ENCODE measurements at places on chromosomes 11 and 22.

GRCh38 chr22:20054034-20054427 lies 26.0 kb upstream of the DGCR8 start:
- no peak for DNase-seq

DNA sequence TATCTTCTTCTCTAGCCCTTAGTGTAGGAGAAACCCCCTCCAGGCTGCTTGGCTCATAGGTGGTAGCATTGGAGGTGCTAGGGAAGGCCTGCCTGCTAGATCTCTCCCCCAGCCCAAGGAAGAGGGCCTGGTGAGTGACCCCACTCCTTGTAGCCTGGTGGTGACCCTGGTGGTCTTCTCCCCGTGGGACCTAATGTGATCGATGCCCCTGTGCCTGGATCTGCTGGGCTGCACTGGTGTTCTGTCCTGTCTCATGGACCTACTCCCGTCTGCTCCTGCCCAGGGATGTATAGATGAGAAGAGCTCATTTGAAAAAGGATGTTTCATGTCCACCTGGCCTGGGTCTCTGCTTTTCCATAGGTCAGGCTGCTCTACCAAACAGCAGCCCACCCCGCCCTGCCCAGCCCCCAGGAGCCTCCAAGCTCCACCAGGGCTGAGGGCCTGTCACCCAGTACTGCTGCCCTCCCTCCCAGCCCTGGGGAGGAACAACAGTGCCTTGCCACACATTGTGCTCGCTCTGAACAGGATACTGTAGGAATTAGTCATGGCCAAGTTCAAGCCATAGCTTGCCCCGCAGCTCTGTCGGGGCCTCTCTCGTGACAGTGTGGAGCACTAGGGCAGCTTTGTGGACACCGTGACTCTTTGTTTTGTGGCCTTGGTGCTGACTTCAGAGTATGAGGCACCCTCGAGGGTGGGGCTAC lies 19.7 kb downstream of the SLC37A2 start:
- peak; percentile 34 for DNase-seq

DNA sequence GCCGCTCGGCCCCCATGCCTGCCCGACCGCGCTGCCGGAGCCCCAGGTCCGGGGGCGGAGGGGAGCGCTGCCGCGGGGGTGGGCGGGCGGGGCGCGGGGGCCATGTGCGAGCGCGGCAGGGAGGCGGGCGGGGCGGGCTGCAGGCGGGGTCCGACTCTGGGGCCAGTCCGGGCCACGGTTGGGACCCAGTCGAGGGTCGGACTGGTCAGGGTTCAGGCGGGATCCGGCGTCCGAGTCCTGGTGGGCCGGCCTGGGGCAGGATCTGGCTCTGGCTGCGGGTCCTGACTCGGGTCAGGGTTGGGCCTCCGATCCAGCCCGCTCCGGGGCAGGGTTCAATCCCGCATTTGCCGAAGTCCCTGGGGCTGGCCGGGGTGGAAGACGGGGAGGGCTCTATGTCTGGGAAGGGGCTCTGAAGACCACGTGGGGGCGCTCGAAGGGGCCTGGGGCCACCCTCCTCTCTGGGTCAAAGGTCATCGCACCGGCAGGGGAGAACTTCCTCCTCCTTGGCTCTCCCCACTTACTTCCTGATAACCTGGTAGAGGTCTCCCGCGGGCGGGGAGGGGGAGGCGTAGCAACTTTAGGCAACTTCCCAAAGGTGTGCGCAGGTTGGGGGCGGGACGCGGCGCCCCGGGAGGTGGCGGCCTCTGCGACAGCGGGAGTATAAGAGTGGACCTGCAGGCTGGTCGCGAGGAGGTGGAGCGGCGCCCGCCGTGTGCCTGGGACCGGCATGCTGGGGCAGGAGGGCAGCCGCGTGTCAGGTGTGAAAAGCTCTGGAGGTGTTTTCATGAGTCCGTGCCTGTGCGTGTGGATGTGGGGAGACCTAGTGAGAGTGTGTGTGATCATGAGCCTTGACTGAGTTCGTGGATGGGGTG lies 603 bp downstream of the ESRRA start:
- peak; percentile 91 for DNase-seq

GRCh38 chr11:73710964-73711363 lies 49.9 kb downstream of the RAB6A start:
- no peak for DNase-seq

GRCh38 chr11:118415739-118416068 lies 14.3 kb downstream of the ATP5MG start:
- peak; percentile 75 for DNase-seq

GRCh38 chr11:70176940-70177689 lies 26.0 kb upstream of the FADD start:
- peak; percentile 57 for DNase-seq

DNA sequence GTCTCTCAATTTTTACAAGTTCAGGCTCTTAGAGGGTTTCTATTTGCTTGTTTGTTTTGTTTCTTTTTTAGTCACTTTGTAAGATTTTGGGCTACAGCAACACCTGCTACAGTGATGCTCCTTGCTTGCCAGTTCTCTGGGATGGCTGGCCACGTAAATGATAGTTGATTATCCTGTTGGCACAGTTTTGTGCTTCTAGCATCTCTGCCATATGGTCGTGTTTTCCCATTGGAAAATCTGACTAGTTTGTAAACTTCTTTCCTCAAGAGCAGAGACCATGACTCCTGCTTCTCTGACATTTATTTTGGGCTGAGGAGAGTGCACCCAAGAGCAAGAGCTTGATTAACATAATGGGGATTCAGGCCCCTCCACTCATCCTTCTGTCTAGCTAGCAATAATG lies 1621.6 kb upstream of the RAG2 start:
- no peak for DNase-seq

DNA sequence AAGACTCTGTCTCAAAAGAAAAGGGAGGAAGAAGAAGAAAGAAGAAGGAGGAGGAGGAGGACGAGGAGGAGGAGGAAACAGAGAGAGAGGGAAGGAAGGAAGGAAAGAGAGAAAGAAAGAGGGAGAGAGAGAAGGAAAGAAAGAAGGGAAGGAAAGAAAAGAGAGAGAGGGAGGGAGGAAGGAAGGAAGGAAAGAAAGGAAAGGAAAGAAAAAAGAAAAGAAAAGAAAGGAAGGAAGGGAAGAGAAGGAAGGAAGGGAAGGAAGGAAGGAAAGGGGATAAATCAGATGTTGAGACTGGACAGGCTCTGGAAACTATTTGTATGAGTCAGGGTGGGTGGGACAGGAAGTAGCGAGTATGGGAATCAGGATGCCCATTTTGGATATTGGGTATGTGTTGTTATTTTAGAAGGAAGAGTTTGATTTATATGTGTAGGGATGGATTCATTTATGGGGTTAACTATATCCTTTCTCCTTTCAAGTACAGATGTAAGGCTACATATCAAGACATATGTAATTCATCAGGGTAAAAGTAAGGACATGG lies 6.0 kb upstream of the RPL3 start:
- DNase-seq = no peak

DNA sequence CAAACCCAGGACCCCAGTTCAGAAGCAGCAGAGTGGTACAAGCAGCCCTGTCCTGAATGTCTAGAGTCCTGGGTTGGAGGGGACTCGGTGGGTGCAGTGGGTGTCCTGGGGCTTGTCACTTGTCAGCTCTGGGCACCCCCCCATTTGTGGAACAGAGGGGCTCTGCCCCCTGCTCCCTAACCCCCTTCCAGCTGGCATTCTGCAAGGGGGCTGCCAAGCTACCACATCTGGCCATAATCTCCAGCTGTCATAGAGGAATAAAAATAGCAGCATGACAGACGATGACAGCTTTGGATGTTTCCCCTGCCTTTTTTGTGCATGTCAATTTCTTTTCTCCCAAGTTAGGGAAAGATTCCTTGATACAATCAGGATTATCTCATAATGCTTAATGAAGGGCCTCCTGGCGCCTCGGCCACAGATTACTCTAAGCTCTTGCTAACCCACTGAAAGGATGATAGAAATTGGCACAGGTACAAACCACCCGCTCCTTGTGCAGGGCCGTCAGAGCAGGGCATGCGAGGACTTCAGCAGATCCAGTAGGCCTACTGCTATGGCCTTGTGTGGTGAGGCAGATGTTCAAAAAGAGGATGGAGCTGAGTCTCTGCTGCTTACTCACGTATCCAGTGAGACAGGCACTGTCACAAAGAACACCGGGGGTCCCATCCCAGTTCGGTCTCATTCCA lies 83.0 kb downstream of the ISX start:
- no peak for DNase-seq

DNA sequence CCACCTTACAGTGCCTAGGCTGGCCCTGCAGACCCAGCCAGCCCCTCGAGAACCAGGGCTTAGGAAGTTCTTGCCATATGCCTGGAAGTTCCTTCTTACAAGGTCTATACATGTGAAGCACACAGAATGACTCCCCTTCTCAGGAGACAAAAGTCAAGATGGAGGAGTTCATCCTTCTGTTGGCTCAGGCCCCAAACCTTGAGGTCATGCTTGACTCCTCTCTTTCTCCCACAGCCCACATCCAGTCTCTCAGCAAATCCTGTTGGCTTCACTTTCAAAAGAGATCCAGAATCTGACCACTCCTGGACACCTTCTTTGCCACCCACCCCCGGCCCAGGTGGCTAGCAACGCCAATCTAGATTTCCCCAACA lies 1.7 kb upstream of the CD248 start:
- DNase-seq = no peak

GRCh38 chr11:76806608-76807205 lies 23.6 kb downstream of the TSKU start:
- DNase-seq = no peak

- DNase-seq = no peak
These were observed 31.2 kb downstream of the CCDC83 start for GRCh38 chr11:85886089-85887056.

DNA sequence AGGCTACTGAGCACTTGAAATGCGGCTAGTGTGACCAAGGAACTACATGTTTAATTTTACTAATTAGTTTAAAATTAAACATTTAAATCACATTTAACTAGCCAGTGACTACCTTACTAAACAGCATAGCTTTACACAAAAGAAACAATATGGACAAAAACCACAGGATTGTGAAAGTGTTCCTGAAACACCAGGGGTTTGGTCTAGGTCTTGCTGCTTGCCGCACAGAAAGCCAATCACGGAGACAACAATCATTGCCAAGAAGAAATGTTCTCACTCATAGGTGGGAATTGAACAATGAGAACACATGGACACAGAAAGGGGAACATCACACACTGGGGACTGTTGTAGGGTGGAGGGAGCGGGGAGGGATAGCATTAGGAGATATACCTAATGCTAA lies 309.5 kb downstream of the C11orf87 start:
- peak; percentile 62 for DNase-seq

DNA sequence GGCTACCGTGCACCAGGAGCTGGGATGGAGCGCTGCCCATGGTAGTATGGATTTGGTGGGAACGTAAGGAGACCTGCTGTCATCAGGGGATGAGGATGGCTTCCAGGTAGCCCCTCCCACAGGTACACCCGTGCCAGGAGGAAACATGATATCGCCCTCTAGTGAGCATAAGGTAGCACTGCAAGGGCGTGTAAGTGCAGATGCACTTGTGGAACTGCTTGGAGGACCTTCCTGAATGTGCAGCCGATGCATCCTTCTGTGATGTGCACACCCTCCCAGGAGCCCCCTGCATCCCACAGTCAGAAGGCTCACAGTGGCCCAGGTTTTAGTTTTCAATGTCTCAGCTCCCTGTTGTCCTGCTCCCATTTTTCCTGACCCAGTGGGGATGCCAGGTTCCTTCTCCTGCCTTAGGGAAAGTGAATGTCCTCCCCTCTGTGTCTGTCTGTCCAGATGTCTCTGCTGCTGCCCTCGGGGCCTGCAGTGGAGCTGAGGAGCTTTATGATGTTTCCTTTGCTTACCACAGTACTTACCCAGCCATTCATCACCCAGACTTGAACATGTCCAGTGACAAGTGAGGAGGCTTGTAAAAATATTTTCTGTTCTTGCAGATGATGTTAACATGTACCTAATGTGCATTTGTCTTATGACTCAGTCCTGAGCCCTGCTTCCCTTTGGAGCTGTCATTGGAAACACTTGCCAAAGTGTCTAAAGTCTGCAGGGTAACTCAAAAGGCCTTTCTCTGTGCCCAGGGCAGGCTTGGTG lies 49.2 kb downstream of the DBX1 start:
- DNase-seq = peak; percentile 47

- DNase-seq = no peak
These were observed 148.2 kb upstream of the ARHGAP20 start for GRCh38 chr11:110860461-110860860.

GRCh38 chr11:121766166-121766565 lies 313.4 kb upstream of the SORL1-AS1 start:
- no peak for DNase-seq

DNA sequence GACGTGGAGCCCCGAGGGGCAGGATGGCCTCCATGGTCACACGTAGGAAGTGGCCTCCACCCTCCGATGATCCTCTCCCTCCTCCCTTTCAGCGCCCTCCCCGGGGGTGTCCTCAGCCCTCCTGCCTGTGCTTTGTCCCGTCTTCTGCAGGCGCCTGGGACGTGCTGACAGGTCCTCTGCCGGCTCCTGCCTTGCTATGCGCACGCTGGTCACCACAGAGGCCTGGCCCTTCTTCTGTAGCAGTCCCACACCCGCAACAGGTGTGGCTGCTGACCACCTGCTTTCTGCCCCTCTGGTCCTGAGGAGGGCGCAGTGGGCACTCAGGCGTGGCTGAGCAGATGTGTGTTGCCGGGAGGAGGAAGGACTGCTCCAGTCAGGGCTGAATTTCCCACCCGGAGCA lies 27.7 kb upstream of the PPP6R3 start:
- DNase-seq = no peak

DNA sequence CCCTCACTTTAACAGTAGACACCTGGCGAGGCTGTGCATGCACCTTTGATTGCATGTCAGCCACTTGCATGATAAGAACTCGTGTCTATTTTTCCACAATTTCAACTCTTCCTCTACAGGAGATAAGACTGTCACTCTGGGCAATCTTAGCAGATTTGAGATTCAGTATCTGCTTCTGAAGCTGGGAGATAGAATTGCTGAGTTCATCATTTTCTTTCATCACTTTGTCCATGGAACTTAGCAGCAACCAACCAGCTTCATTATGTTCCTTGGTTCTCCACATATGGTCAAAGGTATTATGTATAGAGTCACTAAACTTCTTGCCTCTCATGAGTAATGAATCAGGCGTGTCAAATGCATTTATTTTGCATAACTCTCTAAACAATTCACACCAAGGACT lies 17.1 kb downstream of the MTNR1B start:
- DNase-seq = no peak

DNA sequence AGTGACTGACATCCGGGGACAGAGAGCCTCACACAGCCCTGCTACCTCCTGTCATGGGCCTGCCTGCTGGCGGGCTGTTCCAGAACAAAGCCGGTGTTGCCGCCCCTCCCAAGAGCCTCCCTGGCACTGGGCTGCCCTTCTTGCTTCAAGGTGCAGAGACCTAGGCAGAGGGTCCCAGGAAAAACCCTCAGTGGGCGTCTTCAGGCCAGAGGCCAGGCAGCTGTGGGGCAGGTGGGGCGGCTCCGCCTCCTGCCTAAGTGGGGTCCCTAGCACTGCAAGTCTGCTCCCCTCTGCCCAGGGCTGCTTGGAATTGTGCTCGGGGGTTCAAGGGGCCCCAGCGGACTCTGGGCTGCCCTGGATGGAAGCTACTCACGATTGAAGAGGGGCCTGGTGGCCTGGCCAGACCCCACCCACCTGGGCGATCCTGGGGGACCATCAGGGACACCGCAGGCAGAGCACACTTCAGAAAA lies 20.4 kb upstream of the GNB1L start:
- DNase-seq = no peak

DNA sequence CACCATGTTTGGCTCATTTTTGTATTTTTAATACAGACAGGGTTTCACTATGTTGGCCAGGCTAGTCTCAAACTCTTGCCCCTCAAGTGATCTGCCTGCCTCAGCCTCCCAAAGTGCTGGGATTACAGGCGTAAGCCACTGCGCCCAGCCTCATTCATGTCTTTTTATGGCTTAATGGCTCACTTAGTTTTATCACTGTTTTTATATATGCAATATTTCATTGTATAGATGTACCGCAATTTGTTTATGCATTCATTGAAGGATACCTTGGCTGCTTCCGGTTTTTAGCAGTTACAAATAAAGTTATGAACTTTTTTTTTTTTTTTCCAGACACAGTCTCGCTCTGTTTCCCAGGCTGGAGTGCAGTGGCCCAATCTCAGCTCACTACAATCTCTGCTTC lies 5.5 kb upstream of the TCN2 start:
- DNase-seq = no peak

Measured in NB4 (cell line).